Fibroblast of skin of left quadriceps (primary cell): ENCODE measurements at places on chromosomes 16 and 17.

DNA sequence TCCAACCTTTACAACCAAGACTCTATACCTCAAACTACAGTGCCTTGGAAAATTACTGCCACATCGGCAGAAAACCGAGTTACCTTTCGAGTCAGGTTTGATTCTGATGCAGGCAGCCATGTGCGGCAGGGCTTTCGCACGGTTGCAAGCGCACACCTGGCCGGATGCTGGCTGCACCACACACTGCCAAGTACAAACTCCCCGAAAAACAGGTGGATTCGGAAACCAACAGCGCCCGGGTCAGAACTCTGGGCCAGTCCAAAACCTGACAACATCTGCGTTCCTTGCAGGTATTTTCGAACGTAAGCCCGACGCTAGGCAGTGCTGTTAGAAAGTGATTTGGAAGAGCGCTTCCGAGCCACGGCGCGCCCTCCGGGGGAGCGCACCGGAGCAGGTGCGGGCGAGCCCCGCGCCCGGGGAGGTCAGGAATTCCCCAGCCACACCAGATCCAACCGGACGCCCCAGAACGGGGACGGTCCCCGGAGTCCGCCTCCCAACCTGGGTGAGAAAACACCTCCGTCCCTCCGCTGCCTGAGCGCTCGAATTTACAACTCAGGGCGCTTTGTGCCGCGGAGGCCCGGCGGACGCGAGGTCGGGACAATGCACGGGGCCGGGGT, 1.2 kb downstream of the USP7 start:
- no peak for DNase-seq

GRCh38 chr16:81928271-81928918, 82.9 kb downstream of the SDR42E1 start:
- no peak for DNase-seq

GRCh38 chr16:64654178-64654577, 467.7 kb downstream of the CDH11 start:
- peak; percentile 74 for DNase-seq

GRCh38 chr16:12530302-12530701, 273.4 kb downstream of the CPPED1 start:
- DNase-seq: no peak

- DNase-seq: no peak
Observed at GRCh38 chr17:55699181-55699860, 23.3 kb downstream of the TMEM100 start.

GRCh38 chr16:4205971-4206370, 35.9 kb downstream of the SRL start:
- DNase-seq: no peak

GRCh38 chr17:16516594-16517051, 24.6 kb upstream of the LRRC75A start:
- peak; percentile 24 for DNase-seq
